Astrocyte (in vitro differentiated cells and primary cell): ENCODE measurements at places on chromosomes 2 and 18. TPM values are rescaled to one million over a fixed set of nuclear protein-coding genes. Genes with fewer than 3 reads are reported as not detected.
A peak's percentile ranks its signal among the peaks of the same experiment; 100 is the strongest.

DNA sequence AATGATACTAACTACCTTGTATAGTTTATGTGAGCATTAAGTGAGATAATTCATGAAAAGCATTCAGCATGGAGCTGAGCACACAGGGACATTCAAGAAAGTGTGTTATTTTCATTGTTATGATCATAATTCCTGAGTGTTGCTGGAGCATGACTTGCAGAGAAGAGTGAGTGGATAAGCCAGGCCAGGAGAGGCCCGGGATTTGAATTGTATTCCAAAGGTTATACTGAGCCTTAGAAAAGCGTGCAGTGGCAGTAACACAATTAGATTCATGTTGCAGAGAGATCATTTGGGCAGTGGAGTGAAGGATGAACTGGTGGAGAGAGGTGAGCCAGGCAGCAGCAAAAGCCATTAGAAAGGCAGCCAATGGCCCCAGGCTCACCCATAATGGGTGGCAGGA is 142.9 kb upstream of the SH3BP4 start:
- no peak for DNase-seq

GRCh38 chr2:96848264-96848663 is 4.4 kb upstream of the ANKRD23 start:
- no peak for DNase-seq

- no peak for DNase-seq
These were observed 32.9 kb upstream of the PDCL3 start for GRCh38 chr2:100529900-100530299.

DNA sequence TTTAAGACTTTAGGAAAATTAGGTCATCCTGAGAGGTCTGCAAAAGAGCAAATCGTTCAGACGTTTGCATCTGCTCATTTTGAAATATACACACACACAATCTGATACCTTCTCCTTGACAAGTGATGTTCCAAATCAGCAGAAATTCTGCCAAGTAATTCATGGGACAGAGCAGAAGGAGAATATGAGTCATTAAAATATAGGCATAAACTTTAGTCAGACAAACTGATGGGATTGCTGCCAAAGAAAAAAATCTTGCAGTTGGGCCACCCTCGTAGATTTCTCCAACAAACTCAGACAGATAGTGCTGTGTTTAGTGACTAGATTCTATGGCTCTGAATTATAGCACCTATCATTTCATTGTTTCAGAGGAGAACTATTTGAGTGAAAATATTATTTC is 336.3 kb downstream of the NYAP2 start:
- peak; percentile 89 for DNase-seq

DNA sequence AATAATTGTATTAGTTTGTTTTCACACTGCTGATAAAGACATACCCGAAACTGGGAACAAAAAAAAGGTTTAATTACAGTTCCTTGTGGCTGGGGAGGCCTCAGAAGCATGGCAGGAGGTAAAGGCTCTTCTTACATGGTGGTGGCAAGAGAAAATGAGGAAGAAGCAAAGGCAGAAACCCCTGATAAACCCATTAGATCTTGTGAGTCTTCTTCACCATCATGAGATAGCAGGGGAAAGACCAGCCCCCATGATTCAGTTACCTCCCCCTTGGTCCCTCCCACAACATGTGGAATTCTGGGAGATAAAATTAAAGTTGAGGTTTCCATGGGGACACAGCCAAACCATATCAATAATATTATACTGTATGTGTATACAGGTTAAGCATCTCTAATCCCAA is 73.3 kb upstream of the CABLES1 start:
- DNase-seq, result no peak

DNA sequence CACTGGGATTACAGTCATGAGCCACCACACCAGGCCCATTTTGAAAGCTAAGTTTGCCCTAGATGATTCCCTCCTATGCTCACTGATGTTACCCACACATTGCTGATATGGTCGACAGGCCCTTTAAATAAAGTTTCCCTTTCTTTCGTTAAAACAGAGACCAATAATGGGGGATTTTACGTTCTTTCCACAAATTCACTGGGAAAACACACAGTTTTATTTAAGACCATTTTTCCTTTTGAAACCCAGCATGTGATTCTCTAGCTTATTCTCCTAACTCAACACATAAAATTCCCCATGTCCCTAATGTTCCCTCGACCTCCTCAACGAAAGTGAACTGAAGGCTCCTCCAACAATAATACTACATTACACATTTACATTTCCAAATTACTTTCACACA is 223.2 kb downstream of the ANAPC1 start:
- no peak for DNase-seq

Gene KCNJ3
- not detected in 2 replicates for total RNA-seq

DNA sequence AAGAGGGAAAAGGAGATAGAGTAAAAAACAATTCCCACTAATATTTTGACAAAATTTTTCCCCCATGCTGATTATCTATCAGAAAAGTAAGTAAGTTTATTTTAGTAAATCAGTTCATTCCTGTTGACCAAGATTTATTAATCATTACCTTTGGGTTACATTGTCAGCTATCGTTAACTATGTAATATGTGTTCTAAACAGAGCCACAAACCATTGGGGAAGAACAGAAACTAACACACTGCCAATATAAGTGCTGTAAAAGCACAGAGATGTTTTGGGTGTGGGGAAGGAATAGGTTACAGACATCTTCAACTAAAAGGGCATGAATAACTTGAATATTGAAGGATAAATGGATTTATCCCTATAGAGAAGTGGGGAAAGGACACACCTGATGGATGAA is 42.5 kb upstream of the ACADL start:
- DNase-seq, result no peak

DNA sequence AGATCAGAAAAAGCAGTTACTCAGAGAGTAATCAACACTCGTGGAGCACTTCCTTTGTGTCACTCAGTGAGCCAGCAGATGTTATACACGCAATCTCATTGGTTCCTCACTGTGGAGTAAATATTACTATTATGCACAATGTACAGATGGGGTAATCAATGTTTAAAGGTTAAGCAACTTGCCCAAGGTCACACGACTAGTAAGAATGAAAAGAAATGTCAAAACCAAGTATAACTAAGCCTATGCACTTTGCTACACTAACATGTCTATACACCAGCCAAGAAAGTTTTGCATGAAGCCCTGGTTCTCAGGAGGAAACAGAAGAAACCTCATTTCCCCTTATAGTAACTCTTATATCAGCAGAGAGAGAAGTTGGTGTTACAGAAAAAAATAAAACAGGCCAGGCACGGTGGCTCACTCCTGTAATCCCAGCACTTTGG is 5.4 kb downstream of the METTL21A start:
- no peak for DNase-seq

- no peak for DNase-seq
These were observed 603.7 kb upstream of the GCFC2 start for GRCh38 chr2:76314271-76315020.

DNA sequence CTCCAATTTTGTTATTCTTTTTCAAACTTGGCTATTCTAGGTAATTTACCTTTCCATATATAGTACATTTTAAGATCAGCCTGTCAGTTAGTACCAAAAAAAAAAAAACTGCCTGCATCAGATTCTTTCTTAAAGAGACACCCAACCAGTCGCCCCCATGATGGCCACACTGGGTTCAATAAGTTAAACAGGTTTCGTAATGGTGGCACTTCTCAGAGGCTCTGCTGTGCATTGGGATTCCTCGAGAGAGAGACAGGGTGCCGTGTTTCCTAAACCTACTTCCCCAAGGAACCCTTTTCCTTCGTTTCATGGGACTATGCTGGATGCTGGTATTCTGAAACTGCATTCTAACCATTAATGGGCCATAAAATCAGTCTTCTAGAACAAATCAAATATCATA is 37.4 kb downstream of the MYO7B start:
- no peak for DNase-seq
